ENCODE measurements at places on chromosomes 6 and 20.
A peak's percentile ranks its signal among the peaks of the same experiment; 100 is the strongest.

- no peak for DNase-seq
These were observed 58.1 kb downstream of the PLAGL1 start for GRCh38 chr6:143949962-143950361.

DNA sequence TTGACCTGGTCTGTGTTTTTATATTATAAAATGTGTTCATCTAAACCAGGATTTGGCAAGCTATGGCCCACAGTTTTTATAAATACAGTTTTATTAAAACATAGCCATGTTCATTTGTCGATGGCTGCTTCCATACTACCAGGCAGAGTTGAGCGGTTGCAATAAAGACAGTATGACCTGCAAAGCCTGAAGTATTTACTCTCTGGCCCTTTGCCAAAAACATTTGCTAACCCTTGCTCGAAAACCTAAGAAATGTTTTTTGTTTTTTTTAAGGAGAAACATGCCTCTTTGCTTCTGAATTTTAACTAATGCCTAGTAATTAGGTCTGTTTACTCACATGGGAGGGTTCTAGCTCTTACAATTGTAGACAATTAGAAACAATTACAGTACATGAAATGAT, 67.4 kb upstream of the SMIM28 start:
- peak; percentile 74 for DNase-seq

DNA sequence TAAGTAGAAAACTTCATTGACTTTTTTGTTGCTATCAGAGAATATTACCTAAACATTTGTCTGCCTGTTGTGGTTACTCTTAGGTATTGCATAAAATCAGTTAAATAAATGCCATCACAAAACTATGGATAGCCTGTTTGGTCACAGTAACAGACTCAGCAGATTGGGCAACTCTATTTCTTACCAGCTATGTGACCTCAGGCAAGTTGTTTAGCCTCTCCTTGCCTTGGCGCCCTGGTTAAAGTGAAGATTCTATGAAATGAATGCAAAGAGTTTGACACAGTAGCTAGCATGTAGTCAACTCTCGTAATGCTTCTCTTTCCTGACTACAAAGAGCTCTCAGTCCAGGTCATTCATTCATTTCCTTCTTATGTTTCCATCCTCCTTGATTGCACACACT, 82.5 kb upstream of the ID4 start:
- DNase-seq = no peak

DNA sequence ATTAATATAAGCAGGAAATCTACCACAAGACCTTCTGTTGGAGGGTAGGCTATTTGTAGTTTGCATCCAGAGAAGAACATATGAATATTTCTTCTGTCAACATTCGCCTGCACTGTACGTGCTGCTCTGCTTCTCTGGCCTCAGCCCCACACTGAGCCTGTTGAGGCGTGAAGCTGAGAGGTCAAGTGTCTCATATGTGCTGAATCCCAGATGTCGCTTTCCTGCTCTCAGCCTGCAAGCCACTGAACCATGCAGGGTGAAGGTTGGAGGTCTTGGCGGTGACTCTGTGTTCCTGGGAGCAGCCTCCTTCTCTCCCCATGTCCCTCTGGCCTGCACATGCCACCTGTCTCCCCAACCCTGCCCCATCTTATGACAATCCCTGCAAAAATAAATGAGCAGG, 83.6 kb downstream of the TMEM170B start:
- DNase-seq = no peak

DNA sequence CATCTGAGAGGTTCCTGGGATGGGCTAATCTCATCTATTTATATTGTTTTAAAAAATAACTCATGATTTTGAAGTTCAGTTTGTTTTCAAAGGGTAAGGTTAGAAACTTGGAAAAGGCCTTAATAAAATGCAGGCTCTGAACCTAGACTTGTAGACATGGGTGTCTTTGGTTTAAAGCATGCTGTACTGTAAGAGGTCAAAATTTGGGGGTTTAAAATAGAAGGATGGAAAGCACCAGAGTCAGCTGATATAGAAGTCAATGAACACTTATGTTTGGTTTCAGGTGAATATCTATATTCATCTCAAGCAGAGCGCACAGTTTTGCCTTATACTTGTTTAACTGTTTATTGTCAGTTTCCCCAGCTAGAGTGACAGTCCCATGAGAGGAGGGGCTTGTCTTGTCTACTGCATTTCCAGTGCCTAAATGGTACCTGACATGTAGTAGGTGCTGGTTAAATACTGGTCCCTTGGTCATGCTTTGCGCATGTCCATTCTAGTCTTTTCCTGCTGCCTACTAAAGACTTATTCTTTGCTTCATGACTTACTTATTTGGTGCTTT, 112.3 kb upstream of the DTNBP1 start:
- DNase-seq = no peak

- DNase-seq = no peak
These were observed 54.6 kb upstream of the RNF217 start for GRCh38 chr6:124907596-124907995.

DNA sequence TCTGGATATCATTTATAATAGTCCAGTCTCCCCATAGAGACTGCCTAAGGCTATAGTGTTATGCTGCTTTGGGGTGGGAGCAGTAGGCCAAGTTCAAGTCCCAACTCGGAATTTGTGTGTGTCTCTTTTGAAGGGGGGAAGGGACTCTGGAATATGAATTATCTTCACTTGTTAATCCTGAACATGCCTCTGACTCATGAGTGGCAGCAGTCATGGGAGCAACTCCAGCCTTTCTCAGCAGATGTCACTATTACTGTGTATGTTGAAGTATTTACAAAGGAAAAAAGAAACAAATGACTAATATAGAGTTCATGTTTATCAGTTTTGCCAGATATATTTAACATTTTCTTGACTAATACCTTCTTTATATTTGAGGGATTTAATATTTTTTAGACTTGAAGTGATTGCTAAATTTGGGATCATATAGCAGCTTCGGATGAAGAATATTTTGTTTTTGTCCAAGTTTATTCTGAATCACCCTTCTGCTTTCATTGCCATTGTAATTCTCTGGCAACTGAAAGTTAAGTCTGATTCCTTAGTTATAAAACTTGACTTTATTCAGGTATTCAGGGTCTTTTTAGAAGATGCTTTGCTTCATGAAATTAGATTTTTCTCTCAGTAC, 23.4 kb downstream of the FAM217A start:
- DNase-seq = no peak

DNA sequence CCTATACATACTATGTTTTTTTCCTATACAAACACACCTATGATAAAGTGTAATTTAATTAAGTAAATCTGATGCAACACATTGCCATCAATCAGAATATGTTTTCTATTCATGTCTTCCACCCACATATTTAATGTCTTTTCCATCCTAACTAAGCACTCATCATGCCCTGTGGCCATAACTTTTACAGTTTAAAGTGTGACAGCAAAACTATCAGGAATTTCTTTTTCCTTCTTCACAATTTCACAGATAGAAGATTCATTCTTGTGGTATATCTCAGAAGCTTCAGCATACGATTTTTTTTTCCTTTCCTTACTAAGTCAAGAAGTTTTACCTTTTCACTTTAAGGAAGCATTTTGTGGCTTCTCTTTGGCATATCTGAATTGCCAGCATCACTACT, 7.0 kb upstream of the BEND6 start:
- DNase-seq = no peak

DNA sequence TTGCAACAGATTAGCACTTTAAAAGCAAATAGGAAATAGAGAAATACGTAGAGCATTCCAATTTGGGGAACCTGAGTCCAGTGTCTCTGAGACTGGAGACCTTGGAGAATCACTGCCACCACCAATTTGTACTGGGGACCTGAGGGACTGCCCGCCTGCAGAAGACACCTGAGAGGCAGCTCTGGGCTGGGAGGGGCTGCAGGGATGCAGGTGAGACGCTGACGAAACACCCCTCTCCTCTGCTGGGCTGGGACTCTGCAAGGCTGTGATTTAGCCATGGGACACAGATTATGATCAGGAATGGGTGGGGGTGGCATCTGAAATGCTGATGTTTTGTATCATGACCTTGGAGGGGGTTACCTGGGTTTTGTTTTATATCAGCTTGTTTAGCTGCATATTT, 7.0 kb upstream of the APMAP start:
- DNase-seq = no peak

DNA sequence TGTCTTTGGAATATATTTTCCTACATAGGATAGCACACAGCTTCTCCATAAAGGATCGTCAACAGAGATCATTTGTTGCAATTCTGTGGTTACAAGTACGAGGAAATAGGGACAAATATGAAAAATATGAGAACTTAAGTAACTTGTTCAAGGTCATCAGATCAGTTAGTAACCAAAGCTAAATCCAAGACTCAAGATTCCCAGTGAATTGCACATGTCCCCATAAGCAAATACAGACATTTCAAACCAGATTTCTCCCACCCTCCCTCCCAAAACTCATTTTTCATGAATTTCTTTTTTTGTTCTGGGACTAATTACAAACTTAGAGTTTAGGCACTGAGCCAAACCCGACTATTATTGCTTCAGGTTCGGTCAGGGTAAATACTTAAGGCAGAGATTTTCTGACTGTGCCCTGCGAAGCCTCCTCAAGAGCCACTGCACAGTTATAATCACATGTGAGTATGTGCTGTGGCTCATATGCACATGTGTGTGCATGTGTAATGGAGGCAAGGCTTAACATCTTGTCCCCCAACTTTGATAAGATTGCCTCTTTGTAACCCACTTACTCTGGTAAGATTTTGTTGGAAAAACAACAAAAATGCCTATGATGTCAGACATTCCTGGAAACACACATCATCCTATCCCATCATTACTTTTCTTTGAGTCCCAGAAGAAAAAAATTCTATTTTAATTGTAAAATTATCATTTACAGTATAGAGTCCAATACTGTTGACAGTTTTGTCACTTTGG, 216.2 kb downstream of the CD83 start:
- DNase-seq = no peak
